ENCODE measurements at places on chromosomes 5 and 9.

GRCh38 chr5:5326115-5326758 is 96.2 kb upstream of the ICE1 start:
- DNase-seq, result no peak

DNA sequence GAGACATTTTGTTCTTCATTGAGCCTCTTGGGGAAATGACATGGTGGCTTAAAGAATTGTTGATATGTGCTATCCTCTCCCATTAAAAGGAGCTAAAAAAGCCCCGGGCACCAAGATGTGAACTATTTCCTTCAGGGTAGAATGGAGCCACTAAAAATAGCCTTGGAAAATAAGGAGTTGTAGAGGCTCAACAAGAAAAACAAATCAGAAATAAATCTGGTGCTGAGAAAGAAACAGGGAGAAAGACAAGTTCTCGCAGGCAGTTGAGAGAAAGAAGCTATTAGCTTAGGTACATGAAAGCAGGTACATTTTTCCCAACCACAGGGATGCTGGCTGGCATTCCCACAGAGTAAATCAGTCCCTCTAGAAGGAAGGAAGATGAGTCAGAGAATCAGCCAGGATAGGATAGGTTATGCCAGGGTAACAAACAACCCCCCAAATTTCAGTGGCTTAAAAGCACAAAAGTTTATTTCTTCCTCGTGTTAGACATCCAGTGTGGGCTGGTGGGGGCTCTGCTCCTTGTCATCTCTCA is 134.6 kb upstream of the ADRA1B start:
- DNase-seq, result no peak

DNA sequence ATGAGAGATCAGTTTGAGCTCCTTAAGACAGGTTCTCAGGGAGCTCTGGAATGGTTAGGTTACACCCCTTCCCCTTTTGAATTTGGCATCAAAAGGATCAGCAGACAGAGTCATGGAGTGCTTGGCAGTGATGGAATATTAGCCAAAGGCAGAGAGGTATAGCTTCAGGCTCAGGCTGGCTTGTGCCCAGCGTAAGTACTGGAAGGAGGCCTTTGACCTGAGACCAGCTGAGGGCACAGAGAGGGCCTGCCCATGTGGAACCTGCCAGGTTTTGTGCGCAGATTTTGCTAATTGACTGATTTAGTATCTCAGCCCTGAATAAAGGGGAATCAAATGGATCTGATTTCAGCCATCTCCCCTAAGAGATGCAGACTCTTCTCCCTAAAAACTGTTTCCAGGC is 81.5 kb downstream of the RGS3 start:
- no peak for DNase-seq

DNA sequence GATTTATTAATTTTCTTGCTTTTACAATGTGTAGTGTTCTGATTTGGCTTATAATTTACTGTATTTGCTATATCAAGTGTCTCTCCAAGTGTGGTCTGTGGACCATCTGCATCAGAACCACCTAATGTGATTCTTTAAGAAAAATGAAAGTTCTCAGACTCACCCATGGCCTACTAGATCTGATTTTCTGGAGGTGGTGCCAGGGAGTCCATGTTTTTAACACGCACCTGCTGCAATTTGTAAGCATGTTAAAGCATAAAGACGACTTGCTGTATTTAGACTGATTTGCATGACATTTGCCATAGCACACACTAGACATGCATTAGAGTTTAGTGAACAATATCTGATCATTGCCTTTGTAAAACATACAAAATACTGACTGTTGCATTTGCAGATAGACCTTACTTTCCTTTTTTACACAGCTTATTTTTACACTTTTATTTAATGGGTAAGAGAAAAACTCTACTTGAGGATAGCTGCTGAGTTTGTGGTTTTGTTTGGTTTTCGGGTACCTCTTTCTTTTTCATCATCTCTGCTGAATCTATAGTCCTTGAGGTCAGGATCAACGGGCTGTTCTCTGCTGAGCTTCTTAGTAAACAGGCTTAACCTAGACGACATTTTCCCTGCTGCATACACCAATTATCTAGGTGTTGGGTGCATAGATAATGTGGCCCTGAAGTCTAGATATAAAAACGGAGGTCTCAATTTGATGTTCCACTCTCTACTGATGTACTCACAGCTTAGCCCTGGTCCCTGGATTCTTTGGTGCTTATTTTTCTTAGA is 138.0 kb upstream of the ZNF366 start:
- DNase-seq, result no peak

GRCh38 chr9:134695144-134695543 is 53.5 kb downstream of the COL5A1 start:
- no peak for DNase-seq

Data from RKO (cell line).